Stimulated activated CD8-positive, alpha-beta memory T cell treated with anti-CD3 and anti-CD28 coated beads, Interleukin-15, amount 100 ng/mL, for 48 hours (primary cell): ENCODE measurements at places on chromosomes 7 and 10.

DNA sequence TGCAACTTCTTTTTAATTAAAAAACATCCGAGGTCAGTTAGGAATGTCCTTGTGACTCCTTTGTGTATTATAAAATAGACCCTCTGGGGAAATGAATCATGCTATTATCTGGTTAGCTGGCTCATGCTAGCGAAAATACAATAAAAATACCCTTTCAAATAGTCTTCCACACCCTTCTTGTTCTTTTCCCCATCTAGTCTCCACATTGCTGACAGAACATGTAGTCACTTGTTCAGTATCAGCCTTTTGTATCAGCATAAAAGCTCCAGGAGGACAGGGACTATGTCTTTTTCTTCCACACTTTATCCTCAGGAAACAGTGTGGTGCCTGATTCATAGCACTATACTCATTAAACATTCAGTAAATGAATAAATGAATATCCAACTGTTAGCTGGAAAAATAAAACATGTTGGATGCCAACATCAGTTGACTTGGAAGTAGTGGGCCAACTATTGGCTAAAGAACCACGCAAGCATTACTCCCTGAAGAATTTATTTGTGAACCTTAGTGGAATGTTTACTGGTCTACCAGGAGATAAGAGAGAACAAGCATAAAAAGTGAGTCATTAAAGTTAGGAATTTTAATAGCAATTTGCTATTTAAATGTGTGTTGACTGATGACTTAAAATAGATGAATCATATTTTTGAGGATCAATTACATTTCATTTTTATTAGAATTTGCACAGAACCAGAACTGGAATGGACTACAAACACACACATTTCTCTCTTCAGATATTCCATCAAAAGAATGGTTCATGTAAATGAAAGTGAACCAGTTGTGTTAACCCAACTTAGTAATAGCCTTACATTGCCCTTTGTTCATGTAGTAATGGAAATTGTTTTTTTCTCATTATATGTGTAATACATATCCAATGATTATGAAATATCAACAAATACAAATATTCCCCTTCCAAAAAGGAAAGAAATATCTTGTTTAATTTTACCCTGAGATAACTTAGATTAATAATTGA is 129.6 kb downstream of the DKK1 start:
- no peak for DNase-seq

DNA sequence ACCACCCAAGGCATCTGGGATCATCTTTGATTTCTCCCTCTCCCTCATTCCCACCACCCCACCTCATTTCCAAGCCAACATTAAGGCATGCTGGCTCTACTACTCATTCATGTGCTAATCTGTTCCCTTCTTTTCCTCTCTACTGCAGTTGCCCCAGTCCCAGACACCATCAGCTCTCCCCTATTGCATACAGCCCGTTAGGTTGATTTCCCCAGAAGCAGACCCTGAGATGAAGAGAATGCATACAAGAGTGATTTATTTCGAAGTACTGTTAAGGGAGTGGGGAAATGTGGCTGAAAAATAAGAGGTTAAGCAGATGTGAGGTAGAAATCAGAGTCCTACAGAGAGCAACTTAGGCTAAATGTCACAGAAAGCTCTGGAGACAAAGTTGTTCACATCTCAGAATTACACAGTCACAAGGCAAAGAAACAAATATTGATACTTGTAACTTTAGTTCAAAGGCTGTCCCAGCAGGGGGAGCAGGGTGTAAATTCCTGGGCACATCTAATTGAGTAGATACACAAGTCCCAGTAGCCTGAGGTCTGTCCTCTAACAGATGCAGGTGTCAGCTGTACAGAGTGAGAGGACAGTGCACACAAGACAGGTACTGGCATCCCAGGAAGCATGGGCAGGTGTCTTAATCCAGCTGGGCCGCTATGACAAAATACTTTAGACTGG is 20.9 kb downstream of the AKR1D1 start:
- DNase-seq = no peak

- DNase-seq = no peak
These were observed 103.0 kb downstream of the COL26A1 start for GRCh38 chr7:101465576-101466196.

DNA sequence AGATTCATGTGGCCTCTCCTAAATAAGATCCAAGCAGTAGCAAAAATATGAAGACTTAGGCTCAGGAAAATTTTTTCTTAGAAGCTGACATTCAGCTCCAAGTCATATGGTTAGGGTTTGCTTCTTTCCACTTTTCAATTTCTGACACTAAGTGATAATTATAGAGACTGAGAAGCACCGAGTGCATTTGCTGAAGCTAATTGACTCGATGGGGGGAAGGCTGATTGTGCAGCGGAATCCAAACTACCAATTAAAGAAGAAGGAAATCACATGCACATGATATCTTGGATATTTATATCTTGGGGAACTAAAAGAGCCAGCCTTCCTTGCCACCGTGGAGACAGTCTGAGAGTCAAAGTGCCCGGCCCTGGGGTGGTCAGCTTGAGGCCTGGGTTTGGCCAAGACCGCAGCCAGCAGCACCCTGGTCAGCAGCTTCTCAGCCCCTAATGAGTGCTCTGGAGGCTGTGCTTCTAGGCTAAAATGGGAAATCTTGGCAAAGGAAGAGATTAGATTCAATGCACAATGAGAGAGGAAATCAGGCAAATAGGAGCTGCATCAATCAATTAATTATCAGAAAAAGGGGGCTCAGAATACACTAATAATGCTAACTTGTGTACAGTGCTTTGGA is 589.3 kb downstream of the NRG3 start:
- no peak for DNase-seq

GRCh38 chr7:24685708-24686107 is 71.6 kb downstream of the GSDME start:
- no peak for DNase-seq

DNA sequence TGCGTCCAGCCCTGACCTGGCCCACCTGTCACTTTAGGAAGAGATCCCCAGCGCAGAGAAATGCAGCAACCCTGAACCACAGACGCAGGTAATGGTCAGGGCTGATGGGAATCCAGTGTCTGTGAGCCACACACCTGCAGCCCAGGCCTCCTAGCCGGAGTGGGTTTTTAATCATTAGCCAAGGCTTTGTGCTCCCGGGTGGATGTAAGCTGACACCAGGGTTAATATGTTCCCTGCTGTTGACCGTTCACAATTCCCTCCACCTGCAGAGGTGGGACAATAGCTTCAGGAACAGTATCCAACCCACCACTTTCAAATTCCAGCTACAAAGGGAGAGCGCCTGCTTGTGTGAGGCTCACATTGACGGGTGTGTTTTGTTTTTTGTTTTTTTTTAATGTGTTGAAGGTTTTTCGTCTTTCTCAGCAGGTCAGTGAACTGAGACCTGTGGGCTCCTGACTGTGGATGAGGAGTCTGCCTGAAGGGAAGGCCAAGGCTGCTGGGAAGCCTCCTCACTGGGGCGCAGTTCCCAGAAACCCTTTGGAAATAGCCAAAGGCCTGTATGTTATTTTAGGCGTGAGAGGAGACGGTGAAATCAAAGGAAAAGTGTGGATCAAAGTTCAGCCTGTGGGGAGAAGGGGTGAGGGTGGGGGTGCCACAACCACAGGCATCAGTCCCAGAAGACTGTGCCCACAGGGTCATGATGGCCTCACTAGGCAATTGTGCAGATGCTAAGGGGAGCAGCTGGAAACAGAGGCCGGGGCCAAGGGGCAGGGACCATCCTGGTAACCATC is 111.1 kb downstream of the TNS3 start:
- no peak for DNase-seq

DNA sequence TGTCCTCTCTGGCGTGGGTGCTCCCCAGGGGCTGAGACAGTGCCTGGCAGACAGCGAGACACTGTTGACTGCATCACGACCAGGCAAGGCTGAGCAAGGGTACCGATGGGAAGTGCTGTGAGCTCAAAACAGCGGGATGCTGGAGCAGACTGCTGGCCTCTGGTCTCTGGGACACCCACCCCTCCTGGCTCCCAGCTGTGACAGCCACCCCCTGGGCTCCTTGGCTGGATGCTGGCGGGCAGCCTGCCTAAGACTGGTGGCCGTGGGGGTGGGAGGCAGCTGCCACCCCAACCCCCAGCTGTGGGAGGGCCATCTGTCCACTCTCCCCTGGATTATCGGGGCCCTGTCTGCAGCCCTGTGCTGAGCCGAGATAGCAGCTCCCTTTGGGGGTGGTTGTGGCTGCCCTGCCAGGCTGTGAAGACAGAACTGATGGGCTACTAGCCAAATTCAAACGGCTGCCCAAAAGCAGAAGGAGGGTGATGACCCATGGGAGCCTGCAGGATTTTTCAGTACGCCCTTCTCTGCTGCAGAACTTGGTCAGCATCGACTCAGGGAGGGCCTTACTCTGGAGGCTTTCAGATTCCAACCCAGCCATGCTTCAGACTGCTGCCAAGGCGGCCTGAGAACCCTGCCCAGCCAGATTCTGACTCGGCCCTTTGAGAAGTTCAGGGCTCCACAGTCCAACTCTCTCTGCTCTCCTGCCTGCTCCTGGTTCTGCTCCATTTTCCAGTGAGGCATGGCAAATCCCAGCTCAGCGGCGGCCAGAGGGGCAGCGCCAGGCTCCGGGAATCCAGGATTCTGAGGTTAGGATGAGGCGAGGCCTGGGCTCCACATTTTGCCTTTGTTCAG is 125.3 kb downstream of the NEURL1 start:
- no peak for DNase-seq

- DNase-seq = no peak
These were observed 15.9 kb upstream of the ASB4 start for GRCh38 chr7:95469848-95470247.

DNA sequence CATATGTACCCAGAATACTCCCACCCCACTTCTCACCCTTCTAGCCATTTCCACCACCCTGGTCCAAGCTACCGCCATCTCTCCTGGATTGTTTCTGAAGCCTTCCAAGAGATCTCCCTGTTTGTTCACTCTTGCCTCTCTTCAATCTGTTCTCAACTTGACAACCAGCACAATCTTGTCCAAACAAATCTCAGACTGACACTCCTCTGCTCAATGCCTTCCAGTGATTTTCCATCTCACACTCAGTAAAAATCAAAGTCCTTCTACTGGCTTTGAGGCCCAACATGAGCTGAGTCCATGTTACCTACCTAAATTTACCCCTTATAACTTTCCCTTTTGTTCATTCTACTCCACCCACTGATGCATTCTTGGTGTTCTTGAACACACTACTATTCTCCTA is 33.2 kb upstream of the TMEM140 start:
- no peak for DNase-seq

DNA sequence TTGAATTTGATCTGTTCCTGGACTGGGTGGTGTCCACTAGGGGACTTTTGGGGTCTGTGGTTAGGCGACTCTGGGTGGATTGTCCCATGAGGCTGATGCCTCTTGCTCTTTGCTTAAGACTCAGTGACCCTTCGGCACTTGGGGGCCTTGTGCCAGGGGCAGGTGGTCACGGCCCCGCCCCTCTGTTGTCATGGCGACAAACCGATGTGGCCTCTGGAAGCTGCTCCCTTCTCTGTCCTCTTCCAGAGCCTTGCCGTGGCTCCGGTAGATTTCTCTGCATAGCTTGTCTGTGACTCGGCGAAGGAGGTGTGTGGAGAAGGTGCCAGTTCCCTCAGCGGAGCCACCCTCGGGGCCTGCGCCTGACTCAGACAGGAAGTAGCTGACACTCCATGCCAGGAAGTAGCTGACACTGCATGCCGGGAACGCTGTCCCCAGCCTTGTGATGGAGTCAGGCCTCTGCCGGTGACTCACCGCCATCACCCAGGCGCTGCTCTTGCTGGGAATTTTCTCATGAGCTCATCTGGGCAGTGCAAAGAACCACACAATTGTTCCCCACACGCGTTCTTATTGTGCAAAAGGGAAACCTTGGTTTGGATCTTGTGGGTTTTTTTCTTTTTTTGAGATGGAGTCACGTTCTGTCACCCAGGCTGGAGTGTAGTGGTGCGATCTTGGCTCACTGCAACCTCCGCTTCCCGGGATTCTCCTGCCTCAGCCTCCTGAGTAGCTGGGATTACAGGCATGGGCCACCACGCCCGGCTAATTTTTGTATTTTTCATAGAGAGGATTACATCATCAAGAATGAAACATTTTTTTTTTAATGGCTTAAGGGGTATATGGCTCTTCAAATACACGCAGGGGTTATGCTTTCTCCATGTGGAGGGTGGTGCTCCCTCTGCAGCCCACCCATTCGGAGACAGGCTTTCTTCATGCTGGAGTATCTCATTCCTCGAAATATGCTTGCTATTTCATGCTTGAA is 72.6 kb downstream of the PFKFB3 start:
- DNase-seq = peak; percentile 90

GRCh38 chr7:52826515-52827265 is 208.7 kb upstream of the POM121L12 start:
- no peak for DNase-seq

DNA sequence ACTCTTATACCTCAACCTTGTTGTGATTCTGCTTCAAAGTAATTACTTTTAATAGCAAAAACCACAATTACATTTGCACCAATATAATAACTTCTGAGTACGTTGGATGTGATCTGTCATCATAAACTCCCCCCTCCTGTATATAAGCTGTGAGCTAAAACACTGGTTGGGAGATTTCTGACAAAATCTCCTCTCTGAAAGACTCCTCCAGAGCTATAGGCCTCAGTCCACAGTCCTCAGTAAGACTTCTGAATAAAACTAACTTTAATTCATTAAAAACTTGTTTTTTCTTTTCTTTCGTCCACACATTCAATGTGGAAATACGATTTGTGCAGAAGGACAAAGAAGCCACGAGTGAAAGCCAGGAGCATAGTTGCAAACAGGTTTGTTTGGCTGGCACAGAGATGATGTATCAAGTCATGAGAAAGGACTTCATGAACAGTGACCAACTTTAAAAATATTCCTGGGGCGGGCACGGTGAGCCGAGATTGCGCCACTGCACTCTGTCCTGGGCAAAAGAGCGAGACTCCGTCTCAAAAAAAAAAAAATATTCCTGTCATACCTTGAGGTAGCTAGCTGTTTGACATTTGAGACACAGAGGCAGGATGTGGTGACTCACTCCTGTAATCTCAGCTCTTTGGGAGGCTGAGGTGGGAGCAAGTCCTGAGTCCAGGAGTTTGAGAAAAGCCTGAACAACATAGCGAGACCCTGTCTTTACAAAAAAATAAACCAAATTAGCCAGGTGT is 91.1 kb upstream of the ARHGAP21 start:
- DNase-seq = no peak

- no peak for DNase-seq
These were observed 182.9 kb downstream of the DOCK4 start for GRCh38 chr7:112023282-112023681.

GRCh38 chr7:127417346-127417745 is 24.8 kb upstream of the ZNF800 start:
- DNase-seq = no peak

DNA sequence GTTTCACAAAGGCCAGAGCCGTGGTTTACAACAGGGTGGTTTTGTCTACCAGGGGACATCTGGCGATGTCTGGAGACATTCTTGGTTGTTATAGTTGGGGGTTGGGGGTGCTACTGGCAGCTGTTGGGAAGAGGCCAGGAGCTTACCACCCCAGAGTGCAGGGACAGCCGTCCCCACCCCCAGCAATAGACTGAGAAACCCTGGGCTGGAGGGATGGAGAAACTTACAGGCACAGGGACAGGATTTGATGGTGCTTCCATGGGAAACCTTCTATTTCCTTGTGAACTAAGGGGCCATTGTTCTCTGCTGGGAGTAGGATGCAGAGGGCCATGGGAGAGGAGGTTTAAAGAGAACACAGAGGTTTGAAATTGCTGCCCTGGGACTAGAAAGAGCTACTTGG is 10.9 kb downstream of the ADCK2 start:
- no peak for DNase-seq
